Right ventricle myocardium superior (tissue), 1 donor: ENCODE measurements at places on chromosomes 7 and 10. TPM values are rescaled to one million over a fixed set of nuclear protein-coding genes. Genes with fewer than 3 reads are reported as not detected.
A peak's percentile ranks its signal among the peaks of the same experiment; 100 is the strongest.

Gene WDFY4
- 1.1 TPM for total RNA-seq

Gene PLXNA4
- 17.3 TPM for total RNA-seq

DNA sequence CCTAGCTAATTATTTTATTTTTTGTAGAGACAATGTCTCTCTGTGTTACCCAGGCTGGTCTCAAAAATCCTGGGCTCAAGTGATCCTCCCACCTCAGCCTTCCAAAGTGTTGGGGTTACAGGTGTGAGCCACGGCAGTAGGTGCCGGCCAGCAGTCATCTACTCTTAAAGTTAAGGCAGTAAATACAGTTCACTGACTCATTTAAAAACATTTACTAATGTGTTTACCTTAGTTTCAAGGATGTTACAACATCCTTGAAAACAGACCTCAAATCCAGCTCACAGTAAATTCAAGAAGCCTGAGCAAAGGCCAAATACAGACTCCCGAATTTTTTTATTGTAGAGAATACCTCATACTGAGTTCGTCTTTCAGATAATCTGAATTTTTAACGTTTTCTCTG, 29.6 kb upstream of the ABCB4 start:
- DNase-seq: no peak

DNA sequence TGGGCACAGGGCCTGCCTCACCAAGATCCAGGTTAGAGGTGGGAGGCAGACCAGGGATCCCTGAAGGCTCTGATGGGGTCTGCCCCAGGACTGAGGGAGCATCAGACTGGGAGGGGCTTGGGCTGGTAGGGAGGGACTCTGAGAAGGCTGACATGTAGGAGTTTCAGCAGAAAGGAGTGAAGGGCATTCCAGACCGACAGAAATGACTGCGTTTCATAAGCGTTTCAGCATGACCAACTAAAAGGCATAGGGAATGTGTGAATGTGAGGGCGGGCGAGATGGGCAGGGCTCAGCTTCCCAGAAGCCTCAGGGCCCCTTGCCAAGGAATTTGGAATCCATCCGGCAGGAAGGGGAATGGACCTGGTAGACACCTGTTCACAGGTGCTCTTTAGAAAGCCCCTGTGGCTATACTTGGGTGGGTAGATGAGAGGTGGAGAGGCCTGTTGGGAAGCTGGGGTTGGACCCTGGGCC, 24.9 kb upstream of the SLC29A3 start:
- DNase-seq: no peak

DNA sequence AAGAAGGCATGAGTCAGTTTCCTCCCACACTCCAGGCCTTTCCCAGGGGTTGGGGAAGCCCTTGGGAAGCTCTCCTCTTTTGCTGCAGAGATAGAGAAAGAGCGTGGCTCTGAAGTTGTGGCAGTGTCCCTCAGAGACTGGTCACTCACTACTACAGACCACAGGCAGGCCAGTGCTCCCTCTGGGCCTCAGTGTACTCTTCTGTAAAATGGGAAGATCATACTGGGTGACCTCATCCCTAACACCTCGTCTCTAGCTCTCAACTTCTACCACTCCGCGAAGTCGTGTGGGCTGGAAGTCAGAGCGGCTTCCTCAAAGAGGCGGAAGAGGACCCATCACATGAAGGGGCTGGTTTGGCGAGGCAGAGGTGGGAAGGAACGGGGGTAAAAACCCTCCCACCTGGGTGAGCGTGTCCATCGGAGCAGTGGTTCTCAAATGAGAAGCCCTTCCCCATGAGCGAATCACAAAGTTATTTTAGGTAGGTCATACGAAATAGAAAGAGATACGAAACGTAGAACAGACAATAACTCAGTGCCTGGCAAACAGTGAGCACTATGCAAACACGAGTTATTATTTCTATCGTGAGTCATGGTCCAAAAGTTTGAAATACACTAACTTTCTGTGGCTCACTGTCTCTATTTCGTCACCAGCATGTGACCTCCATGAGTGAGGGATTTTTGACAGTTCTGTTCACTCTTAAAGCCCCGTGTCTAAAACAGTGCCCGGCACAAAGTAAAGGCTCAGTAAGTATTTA, 32.7 kb downstream of the PRKAG2 start:
- DNase-seq: peak; percentile 16
